ENCODE measurements at places on chromosomes 5 and 9.
A peak's percentile ranks its signal among the peaks of the same experiment; 100 is the strongest.

- DNase-seq, result no peak
Observed at GRCh38 chr5:176388003-176388443, 375 bp downstream of the NOP16 start.

GRCh38 chr5:14787801-14788579 is 83.6 kb downstream of the ANKH start:
- DNase-seq, result no peak

DNA sequence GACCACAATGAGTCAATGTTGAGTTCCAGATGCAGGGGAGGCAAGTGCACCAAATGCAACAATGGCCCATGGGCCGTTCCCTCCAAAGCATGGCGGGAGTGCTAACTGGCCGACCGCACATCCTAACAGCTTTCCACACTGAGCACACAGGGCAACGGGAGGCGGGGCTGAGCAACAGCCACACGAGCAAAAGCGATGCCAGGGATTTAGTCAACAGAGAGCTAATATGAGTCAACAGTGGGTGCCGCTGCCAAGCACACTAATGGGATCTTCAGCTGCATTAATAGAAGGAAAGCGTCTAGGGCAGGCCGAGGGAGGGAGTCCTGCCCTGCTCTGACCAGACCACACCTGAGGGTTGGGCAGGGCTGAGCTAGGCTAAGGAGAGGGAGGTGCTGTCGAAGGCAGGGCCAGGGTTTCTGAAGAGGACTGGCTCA is 4.6 kb downstream of the EPB41L4B start:
- peak; percentile 92 for DNase-seq

DNA sequence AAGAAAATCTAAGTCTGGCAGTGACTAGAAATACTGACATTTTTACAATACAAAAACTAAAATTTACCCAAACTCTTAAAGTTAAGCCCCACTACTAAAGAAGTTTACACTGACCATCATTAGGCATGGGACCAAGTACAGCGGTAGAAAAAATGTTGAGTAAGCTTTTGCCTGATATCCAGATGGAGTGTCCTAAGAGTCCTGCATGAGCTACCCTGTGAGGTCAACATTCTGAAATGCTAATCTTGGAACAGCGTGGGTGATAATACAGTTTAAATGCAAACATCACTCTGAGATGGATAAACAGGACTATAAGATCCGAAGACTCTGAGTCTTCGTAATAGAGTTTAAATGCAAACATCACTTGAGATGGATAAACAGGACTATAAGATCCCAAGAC is 189.7 kb downstream of the DCP2 start:
- DNase-seq, result no peak

- no peak for DNase-seq
Observed at GRCh38 chr5:132663771-132664695, 6.1 kb downstream of the IL13 start.

- DNase-seq, result no peak
Observed at GRCh38 chr5:82327941-82328340, 49.8 kb upstream of the RPS23 start.

- DNase-seq, result no peak
Observed at GRCh38 chr5:4254736-4255135, 659.1 kb downstream of the IRX1 start.

- DNase-seq, result no peak
Observed at GRCh38 chr5:159911349-159911748, 4.9 kb upstream of the ADRA1B start.

DNA sequence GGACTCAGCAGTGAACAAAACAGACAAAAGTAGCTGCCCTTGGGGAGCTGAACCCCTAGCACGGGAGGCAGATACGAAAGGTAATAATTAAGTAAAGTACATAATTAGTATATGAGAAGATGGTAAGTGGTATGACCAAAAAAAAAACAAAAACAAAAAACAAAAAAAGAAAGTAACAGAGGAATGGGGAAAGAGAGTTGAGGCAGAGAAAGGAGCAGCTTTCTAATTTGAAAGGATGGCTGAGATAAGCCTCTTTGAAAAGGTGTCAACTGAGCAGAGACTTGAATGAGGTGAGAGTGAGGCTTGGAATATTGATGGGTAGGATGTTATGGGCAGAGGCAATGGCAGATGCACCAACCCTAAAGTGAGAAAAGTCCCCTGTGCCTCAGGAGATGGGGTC is 69.7 kb downstream of the CARTPT start:
- no peak for DNase-seq

DNA sequence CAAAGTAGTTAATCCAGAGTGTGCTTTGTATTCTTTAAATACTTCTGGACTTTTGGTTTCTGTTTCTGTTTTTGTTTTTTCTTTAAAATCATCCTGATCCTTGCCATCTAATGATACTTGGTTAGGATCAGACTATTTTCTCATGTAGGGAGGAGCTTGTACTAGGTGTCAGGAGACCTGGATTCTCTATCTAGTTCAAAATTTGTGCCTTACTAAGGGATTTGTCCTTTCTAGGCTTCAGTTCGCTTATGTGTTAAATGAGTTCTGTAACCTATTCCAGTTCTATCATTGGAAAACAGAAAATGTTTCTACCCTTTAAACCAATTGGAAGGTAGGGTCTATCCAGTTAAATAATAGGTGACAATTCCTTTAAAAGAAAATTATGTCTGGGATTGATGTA is 3.3 kb upstream of the MEF2C start:
- DNase-seq, result no peak

DNA sequence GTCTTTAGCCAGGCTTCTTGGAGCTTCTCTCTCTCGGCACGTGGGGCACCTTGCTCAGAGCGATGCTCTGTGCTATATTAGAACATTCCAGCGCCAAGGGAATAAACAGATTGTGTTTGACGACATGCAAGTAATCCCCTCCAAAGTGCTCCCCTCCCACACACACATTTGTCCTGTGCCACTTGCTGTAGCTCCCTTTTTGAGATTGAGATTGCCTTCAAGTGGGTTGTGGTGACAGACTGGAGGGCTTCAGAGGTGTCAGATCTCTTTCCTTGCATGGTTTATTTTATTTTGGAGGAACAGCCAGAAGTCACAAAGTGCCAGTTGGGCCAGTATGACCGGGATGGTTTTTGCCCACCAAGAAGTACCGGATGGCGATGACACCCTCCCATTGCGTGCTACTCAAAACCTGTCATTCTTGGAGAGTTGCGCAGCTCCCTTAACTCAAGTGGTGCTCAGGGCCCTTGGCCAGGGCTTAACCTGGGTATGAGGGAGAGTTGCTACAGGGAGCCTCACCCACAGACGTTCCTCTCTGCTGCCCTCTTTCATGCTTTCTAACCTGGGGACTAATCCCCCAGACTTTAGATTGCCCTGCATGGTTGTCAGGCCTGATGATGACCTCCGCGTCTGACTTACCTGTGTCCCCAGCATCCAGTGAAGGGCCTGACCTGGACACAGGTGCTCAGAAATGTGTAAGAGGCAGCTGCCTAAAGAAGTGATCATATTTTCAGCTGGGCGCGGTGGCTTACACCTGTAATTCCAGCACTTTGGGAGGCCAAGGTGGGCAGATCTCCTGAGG is 18.8 kb upstream of the RPL26L1 start:
- DNase-seq, result no peak

- DNase-seq, result no peak
Observed at GRCh38 chr5:58722160-58722559, 139.3 kb downstream of the RAB3C start.

DNA sequence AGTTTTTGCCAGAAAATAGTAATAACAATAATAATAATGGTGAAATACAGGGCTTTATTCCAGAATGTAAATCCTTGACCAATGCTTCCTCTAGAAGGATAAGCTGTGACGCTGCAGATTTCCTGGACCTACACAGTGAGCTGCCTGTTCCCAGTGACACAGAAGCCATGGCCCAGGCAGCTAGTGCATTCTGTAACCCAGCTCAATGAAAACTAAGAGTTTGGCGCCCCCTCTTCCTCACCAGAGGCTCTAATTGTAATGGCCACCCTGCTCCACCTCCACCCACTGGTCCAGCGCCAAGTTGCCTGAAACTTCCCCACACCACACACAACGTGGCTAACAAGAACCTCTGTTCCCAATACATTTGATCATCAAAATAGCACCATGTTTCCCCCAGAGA is 248.1 kb downstream of the CETN3 start:
- DNase-seq, result peak; percentile 2

DNA sequence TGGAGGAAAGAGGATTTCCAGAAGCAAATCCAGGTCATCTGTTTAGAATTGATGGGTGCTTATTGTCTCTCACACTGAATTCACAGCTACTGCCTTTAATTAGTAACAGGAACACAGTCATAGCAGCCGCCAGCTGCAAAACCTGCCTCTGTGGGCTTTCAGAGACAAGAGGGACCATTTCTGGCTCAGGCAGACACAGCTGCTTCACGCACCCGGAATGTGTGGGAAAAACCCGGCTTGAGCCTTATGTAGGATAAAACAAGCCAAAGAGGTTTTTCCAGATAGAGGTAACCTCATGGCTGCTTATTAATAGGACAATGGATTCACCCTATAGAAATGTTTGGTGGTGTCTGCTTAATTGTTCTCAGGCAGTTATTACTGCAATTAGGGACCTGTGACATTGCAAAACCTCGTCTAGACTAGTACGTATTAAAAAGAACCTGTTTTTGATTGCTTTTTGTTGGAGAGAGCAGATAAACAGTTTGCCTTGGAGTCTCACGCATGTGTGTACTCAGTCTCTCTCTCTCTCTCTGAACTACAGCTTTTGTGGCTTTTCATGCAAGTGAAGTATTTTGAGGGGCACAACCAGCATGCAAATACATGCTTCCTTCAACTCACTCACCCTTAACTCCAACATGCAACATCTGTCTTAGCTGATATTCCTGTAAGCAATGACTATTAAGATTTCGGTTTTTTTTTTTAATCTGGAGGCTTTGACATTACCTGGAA is 302.7 kb downstream of the PLK2 start:
- peak; percentile 47 for DNase-seq

- DNase-seq, result no peak
Observed at GRCh38 chr9:134382733-134383132, 56.5 kb downstream of the RXRA start.

GRCh38 chr9:128360826-128361225 is 10.3 kb upstream of the URM1 start:
- DNase-seq, result no peak

- DNase-seq, result no peak
Observed at GRCh38 chr9:113154471-113154870, 3.7 kb downstream of the SLC31A2 start.

DNA sequence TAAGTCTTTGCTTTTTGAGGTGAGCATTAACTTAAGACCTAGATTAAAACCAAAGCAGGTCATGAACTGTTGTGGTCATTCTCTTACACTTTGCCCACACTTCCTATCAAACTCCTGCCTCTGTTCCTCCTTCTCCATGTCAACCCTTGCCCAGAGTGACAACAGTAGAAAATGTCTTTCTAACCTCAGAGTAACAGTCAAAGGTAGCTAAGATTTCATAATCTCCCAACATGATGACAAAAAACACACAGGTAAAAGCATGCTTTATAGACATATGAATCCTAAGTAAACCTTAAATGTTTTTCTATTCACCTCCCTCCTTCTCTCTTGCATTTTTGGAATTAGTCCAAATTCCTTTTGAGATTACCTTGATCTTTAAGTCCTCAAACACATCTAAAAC is 422.3 kb downstream of the SPATA31D1 start:
- DNase-seq, result no peak

GRCh38 chr5:50745221-50745910 is 78.9 kb downstream of the PARP8 start:
- DNase-seq, result peak; percentile 46

All from NCI-H1105 treated with DMSO at 0.1 percent for 48 hours (cell line).